CMK (cell line): ENCODE measurements at places on chromosomes 5 and 9.

DNA sequence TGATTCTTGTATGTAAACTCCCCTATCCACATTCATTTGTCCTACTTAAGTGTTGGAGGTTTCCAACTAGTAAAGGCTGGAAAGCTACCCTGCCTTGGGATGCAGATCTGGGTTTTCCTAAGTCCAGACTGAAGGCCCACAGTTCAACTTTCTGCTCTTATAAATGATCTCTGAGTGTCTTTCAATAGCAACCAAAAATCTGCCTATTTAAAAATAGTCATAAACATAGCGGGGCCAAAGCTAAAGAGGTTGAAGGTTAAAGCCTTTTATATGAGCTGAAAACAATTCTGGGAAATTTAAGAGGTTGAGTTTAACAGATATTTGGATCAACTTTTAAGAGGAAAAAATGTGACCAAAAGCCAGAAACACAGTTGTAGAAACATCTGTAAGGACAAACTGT is 87.2 kb downstream of the NTRK2 start:
- no peak for DNase-seq

DNA sequence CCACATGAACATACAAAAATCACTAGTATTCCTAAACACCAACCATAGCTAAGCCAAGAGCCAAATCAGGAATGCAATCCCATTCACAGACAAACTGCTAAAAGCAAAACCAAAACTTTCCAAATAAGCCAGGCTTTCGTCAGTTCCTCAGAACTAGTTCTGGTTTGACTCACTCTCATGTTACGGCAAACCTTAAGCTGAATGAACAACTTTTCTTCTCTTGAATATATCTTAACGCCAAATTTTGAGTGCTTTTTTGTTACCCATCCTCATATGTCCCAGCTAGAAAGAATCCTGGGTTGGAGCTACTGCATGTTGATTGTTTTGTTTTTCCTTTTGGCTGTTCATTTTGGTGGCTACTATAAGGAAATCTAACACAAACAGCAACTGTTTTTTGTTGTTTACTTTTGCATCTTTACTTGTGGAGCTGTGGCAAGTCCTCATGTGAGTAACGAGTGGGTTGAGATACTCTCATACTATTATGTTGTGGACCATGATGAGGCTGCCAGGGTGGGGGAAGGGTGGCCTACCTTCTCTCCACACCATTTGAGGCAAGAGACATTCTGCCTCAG is at the start of gene PDCD1LG2:
PDCD1LG2 (plus strand) TSS at position 172 of the 572 bp plus-strand sequence. CDS start 12,016 bp downstream, outside the sequence.
- DNase-seq: no peak

GRCh38 chr9:2286825-2287455 is 271.8 kb downstream of the SMARCA2 start:
- DNase-seq: no peak

- DNase-seq: no peak
Observed at GRCh38 chr5:86756839-86757238, 139.1 kb downstream of the COX7C start.

DNA sequence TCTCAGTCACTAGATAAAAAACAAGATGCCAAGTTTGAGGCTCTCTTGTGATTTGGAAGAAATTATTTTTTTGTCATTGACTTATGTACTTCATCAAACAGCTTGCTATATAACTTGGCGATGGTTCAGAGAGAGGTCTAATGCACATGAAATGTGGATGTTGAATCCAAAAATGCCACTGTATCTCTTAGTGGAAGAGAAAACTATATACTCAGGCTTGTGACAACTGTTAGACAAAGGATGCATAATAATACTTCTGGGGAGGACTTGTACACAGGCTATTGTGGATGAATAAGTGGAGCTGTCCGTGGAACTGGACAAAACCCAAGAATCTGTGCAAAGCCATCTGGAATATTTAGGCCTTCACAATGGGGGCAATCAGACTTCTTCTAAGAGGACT is 162.9 kb upstream of the NMUR2 start:
- DNase-seq: no peak

- no peak for DNase-seq
Observed at GRCh38 chr9:124707666-124708065, 63.4 kb downstream of the NR6A1 start.
